ENCODE measurements at places on chromosomes 1 and 21.

- DNase-seq, result no peak
Observed at GRCh38 chr1:147618077-147618569, 52.2 kb downstream of the ACP6 start.

DNA sequence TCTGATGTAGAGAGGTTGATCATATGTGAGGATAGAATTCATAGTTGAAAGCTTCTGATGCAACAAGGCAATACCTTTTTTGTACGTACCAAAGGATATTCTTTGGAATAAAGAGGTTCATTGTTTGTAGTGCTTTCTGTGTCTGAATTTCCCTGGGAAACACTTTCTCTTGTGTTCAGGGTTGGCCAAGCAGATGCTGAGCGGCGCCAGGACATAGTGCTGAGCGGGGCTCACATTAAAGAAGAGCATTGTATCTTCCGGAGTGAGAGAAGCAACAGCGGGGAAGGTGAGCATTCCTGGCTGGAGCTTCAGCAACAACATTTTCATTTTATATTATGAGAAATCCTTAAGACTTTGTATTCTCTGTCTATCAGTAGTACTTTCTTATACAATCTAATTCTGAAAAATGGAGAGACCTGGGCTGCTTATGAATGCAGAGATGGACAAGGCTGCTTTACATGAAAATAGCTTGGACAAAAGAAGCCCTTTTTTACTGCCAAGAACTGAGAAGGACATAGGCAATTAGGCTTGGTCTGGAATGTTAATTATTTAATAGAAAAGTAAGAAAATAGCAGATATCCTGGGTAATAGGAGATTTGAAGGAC, 85.2 kb downstream of the KIF1B start:
- no peak for DNase-seq

DNA sequence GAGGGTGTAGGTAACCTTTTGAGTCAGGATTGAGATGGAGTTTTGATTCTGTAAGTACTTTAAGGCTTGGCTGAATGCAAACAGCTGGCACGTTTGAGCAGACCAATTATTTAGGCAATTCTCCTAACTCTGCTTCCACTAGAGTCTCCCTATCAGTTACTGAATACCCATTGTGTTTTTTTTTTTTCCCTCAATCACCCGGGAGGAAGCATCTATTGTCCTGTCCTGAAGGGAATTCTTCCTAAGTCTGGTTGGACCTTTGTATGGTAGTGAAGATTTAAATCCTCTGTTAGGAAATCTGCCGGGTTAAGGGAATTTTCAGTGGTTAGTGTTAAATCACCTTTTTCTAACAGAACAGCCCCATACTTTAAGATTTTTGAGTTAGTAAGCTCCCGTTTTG, 571.2 kb upstream of the USP24 start:
- no peak for DNase-seq

- no peak for DNase-seq
Observed at GRCh38 chr21:32930673-32931072, 95.1 kb upstream of the OLIG2 start.

- DNase-seq, result no peak
Observed at GRCh38 chr1:147613506-147613905, 56.8 kb downstream of the ACP6 start.

GRCh38 chr1:89201106-89201794, 2.5 kb upstream of the GBP4 start:
- no peak for DNase-seq
